Pulmonary artery endothelial cell (primary cell): ENCODE measurements at places on chromosomes 1 and 21. TPM values are rescaled to one million over a fixed set of nuclear protein-coding genes. Genes with fewer than 3 reads are reported as not detected.

The RNASEL gene
- 2.2 and 5.0 TPM in 2 replicates for total RNA-seq

The CNR2 gene
- not detected in 2 replicates for total RNA-seq

The PYHIN1 gene
- not detected in 2 replicates for total RNA-seq

The GUCA2B gene
- total RNA-seq, result not detected in 2 replicates

The AMY1A gene
- total RNA-seq, result not detected in 2 replicates

The RCSD1 gene
- 0.07 and 2.4 TPM in 2 replicates for total RNA-seq

The CNST gene
- total RNA-seq, result 14.2 and 17.5 TPM in 2 replicates

The C1QTNF12 gene
- total RNA-seq, result 0.33 TPM in 1 of 2 replicates, not detected in the other

The FGR gene
- 0.07 and 0.18 TPM in 2 replicates for total RNA-seq

The ANXA9 gene
- total RNA-seq, result not detected in 2 replicates

The PTPRF gene
- 152 and 171 TPM in 2 replicates for total RNA-seq

The OR2M3 gene
- not detected in 2 replicates for total RNA-seq

The OR1C1 gene
- total RNA-seq, result not detected in 2 replicates

The PLA2G2E gene
- total RNA-seq, result not detected in 2 replicates

The CR1L gene
- not detected in 2 replicates for total RNA-seq

The TAS1R1 gene
- 0.07 TPM in 1 of 2 replicates, not detected in the other for total RNA-seq

The PROX1 gene
- 0.46 and 0.49 TPM in 2 replicates for total RNA-seq

The SMYD2 gene
- 24.5 and 25.2 TPM in 2 replicates for total RNA-seq

The C1orf94 gene
- not detected in 2 replicates for total RNA-seq

The TMEM269 gene
- total RNA-seq, result not detected in 2 replicates

The E2F2 gene
- total RNA-seq, result 2.1 and 3.8 TPM in 2 replicates

The HJV gene
- total RNA-seq, result not detected in 2 replicates

The OR2T29 gene
- total RNA-seq, result not detected in 2 replicates

The LIN28A gene
- total RNA-seq, result not detected in 2 replicates

The PDPN gene
- not detected in 2 replicates for total RNA-seq

The LPAR3 gene
- total RNA-seq, result 0.67 TPM in 1 of 2 replicates, not detected in the other

The CYP2J2 gene
- total RNA-seq, result 0.20 and 0.42 TPM in 2 replicates
